ENCODE measurements at places on chromosomes 5 and 9. TPM values are rescaled to one million over a fixed set of nuclear protein-coding genes. Genes with fewer than 3 reads are reported as not detected.

DNA sequence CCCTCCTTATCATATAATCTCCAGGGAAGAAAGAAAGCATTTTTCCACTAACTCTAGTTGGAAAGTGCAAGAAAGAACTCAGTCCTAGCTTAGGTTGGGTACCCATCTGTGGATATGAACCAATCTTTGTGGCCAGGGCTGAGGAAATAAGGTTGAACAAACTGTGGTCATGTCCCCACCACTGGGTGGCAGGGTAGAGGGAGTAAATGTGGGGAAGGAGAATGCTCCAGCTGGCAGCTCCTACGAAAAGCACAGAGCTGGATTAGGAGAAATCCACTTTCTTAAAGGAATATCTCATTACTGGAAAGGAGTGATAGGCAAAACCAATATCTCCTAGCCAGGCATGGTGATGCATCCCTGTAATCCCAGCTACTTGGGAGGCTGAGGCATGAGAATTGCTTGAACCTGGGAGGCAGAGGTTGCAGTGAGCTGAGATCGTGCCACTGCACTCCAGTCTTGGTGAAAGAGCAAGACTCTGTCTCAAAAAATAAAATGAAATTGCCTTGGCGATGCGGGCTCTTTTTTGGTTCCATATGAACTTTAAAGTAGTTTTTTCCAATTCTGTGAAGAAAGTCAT lies 175.1 kb downstream of the CCDC192 start:
- no peaks in the 10 kb centered on the region for H3K4me1 ChIP-seq
- H3K27ac ChIP-seq, result no peak overlapping the region
- H3K27me3 ChIP-seq, result no peaks in the 10 kb centered on the region
- no peak overlapping the region for H3K4me3 ChIP-seq

- no peaks in the 10 kb centered on the region for H3K36me3 ChIP-seq
- peak; percentile 26 for DNase-seq
- H3K27me3 ChIP-seq, result no peaks in the 10 kb centered on the region
- no peak overlapping the region for H3K4me3 ChIP-seq
These were observed 13.1 kb downstream of the PSD2 start for GRCh38 chr5:139808481-139809330.

DNA sequence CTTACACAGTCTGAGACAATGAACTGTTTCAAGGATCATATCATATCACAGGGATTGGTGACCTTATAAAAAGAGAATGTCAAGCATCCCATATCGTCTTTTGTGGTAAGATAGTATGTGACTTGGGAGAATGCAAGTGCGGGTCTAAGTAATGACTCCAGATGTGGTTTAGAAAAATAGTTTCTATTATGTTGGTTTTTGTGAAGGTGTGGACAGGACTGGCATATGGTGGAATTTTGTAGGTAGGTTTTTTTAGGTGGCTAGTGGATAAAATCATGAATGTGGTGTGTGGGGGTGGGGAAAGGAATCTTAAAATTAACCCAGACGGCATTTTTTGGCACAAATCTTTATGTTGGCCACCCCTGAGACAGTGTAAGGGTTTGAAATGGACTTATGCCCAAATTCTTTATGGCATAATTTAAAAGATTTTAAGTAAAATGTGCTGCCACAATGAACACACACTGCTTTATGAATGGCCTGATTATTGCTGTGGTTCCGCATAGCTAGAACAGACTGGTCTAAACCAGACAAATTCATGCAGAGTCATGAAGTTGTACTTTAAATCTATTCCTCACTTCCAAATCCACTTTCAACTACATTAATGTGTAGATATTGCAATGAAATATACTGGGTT lies 204.8 kb upstream of the HAPLN1 start:
- H3K27me3 ChIP-seq, result no peaks in the 10 kb centered on the region
- H3K36me3 ChIP-seq, result no peaks in the 10 kb centered on the region
- H3K4me3 ChIP-seq, result no peak overlapping the region
- H3K4me1 ChIP-seq, result no peaks in the 10 kb centered on the region
- no peak overlapping the region for H3K27ac ChIP-seq

DNA sequence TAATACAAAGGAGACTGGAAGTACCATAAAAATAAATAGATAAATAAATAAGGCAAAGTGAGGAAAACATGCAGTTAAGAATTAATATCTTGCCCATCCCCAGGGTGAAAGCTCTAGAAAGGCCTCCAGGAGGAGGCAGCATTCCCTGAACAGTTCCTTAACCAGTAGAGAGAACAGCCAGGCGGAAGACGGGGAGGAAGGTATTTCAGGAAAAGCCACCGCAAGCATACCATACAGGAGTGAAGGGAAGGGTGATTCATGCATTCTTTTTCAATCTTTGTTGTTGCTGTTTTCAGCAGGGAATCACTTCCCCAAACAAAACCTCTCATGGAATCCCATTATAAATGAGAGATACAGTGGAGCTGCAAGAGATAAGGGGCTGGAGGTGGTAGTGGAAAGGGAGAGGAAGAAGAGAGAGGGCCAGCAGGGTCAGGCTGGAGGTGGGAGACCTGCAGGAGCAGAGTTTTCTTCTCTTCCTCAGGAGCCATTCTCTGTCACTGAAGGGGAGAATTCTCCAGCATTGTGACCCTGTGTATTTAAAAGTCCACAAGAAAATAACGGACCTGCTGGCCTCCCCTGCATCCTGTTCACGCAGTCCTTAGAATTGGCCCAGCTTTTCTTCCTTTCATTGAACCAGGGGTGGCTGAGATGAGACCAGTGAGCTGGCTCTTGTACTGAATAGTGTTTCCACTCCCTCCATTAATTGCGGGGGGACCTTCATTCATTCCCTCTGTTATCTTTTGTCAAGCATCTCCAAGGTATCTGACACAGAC lies 255.9 kb downstream of the FAM114A2 start:
- no peaks in the 10 kb centered on the region for H3K27me3 ChIP-seq
- no peaks in the 10 kb centered on the region for H3K4me1 ChIP-seq
- no peak overlapping the region for H3K4me3 ChIP-seq
- no peaks in the 10 kb centered on the region for H3K36me3 ChIP-seq
- no peak for DNase-seq

DNA sequence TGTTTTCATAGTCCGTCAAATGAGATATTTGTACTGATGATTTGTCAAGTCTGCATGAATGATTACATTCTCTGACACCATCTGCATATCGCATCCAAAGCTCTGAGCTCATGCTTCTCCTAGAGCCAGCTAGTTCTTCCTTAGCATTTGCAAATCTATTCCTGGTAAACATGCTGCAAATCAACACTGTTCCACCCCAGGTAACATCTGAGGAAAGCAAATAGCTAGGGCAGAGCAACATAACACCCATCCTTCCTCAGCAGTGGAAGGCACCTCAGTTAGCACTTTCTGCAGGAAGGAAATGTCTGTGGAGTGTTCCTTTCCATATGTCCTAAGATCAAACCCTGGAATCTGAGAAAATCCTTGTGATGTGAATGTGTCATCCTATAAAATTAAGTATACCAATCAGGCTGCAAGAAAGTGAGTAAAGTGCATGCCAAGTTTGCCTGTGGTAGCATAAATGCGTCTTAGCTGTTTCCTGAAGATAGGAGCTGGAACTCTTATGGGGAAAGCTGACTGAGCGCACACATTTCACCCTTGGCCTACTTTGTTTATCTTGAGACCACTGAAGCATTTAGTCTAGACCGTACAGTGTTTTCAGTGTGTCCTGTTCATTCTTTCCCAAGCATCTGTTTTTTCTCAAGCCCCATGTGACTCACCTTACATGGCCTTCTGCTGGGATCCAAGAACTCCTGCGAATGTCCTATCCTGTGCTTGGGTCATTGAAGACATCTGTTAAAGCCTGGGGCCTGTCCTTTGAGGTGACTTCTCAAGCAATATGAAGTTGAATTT lies 50.9 kb upstream of the STARD4 start:
- H3K27ac ChIP-seq, result no peak overlapping the region
- DNase-seq, result no peak
- H3K4me1 ChIP-seq, result no peaks in the 10 kb centered on the region
- H3K27me3 ChIP-seq, result peaks cover 12% of the 10 kb centered on the region

DNA sequence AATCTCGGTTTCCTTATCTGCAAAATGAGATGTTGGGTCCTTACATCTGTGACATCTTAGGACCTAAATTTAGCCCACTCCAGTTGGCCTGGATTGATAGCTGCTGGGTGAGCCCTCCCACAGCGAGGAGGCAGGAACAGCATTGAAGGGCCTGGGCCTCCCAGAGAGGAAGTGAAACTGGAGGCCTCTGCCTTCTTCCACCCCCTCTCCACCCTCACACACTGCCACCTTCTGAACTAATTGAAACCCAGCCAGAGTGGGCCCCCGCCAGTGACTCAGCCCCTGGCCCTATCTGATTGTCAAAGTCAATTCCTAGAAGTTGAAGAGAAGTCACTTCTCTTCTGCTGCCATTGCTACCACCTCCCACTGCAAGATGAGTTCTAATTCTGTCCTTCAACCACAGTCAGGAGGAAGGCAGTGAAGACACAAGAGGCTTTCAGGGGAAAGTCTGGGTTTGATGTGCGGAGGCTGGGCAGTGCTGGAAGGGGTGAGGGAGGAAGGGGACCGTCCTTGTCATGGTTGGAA lies 55.2 kb upstream of the NEK6 start:
- H3K4me1 ChIP-seq, result peaks cover 39% of the 10 kb centered on the region
- no peak overlapping the region for H3K4me3 ChIP-seq
- no peaks in the 10 kb centered on the region for H3K36me3 ChIP-seq
- H3K27me3 ChIP-seq, result no peaks in the 10 kb centered on the region
- peak; percentile 33 for DNase-seq
- no peak overlapping the region for H3K27ac ChIP-seq

DNA sequence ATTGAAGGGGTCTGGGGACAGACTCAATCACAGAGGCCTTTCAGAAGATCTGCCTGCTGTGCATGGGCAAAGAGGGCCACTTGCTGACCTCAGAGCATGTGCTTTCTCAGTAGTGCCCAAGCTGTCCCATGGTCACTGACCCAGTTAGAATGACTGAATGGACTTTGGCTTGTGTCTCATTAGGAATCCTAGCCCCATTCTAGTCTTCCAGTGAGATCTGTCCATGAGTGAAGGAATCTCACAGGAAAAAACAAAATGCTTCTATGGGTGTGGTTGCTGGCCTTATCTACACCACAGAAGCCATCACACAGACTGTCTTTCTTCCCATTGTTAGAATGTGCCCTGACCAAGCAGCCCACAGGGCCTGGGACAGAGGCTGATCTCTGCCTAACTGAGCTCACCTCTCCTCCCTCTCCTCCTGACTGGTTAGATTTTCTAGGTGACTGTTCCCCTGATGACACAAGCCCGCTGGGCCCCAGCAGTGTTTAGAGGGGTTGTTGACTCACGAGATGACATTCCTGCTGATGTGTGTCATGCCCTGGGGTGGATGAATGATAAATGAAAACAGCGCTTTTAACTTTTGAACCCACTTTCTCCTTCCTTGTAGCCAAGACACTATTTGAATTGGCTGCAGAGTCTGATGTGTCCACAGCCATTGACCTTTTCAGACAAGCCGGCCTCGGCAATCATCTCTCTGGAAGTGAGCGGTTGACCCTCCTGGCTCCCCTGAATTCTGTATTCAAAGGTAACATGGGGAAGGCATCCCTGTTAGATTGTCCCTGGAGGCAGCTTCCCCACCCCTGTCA lies 24.8 kb downstream of the TGFBI start:
- no peak overlapping the region for H3K4me3 ChIP-seq
- H3K27ac ChIP-seq, result no peak overlapping the region
- no peaks in the 10 kb centered on the region for H3K4me1 ChIP-seq
- no peaks in the 10 kb centered on the region for H3K36me3 ChIP-seq
- H3K27me3 ChIP-seq, result no peaks in the 10 kb centered on the region

DNA sequence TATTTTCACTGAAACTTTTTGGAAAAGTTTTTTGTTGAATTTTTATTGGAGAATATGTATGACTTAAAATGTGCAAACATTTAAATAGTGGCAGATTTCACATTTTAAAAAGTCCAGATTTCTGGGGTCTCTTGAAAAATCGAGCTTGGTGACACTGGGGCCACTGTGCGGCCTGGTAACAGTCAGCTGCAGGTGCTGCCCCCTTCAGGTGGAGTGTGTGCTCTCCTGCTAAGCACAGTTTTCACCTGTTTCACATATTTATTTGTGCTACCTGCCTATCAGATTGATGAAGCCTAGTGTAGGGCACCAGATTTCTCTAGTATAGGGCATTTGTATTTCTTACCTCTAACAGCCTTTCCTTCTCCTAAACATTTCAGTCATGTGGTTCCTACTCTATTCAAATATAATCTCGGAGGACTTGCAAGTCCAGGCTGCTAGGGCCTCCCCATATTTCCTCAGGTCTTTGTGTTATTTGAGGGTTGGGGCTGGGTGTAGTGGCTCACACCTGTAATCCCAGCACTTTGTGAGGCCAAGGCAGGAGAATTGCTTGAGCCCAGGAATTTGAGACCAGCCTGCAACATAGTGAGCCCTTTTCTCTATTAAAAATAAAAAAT lies 95.8 kb upstream of the KLF9 start:
- no peaks in the 10 kb centered on the region for H3K27me3 ChIP-seq
- no peak overlapping the region for H3K27ac ChIP-seq
- H3K36me3 ChIP-seq, result no peaks in the 10 kb centered on the region
- DNase-seq, result no peak
- no peak overlapping the region for H3K4me3 ChIP-seq

DNA sequence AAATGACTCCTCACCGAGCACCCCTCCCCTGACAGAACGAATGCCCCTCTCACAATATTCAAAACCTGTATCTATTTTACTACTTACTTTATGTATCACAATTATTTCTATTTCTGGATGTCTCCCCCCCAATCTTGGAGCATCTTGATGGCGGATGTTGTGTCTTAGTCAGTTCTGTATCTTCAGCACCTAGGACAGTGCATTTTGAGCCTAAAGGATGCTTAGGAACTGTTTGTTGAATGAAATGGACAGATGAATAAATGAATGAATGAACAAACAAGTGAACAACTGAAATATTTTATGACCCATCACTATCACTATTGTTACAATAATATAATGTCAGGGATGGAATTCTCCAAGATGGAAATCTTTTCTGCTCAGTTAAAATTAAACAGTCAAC lies 295.7 kb downstream of the DNAH5 start:
- DNase-seq, result no peak
- H3K4me1 ChIP-seq, result no peaks in the 10 kb centered on the region
- no peak overlapping the region for H3K27ac ChIP-seq
- H3K36me3 ChIP-seq, result no peaks in the 10 kb centered on the region

DNA sequence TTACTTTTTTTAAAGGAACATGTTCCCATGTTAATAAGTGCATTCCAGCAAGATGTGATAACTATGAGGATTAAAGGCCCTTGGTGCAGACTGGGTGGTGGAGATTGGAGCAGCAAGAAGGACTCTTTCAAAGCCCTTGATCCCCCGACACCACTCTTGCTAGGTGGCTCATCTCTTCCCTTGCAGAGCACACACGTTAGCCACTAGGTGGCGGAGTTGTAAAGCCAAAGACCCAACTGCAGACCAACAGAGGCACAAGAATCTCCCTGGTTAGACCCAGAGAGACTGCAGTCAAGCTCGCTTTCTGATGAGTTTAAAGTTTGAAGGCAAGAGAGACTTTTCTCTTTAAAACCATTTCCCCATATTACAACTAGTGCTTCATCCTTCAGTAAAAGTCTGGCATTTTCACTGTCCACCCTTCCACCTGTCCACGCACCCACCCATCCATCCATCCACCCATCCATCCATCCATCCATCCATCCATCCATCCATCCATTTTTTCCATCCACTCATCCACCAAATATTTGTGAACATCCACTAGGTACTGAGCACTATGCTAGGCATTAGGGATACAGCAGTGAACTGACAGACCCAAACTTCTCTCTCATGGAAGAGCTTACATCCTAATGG lies 226.9 kb downstream of the MSX2 start:
- no peak overlapping the region for H3K4me3 ChIP-seq
- H3K4me1 ChIP-seq, result no peaks in the 10 kb centered on the region
- no peak overlapping the region for H3K27ac ChIP-seq
- H3K27me3 ChIP-seq, result no peaks in the 10 kb centered on the region

Gene HTR1A
- not detected for total RNA-seq

Gene LAMC3
- total RNA-seq, result 0.32 TPM

Gene FKTN
- total RNA-seq, result 13.9 TPM

Gene MAMDC2
- total RNA-seq, result not detected

Gene SELENOP
- total RNA-seq, result 1.4 TPM

Gene THBS4
- total RNA-seq, result 0.29 TPM

Gene TBC1D2
- total RNA-seq, result 11.4 TPM

Gene OR1J1
- total RNA-seq, result not detected

Gene KCNV2
- not detected for total RNA-seq

Gene ATG12
- 84.7 TPM for total RNA-seq

Measured in CD4-positive, alpha-beta memory T cell (primary cell).